ENCODE measurements at places on chromosomes 6 and 20.
A peak's percentile ranks its signal among the peaks of the same experiment; 100 is the strongest.

DNA sequence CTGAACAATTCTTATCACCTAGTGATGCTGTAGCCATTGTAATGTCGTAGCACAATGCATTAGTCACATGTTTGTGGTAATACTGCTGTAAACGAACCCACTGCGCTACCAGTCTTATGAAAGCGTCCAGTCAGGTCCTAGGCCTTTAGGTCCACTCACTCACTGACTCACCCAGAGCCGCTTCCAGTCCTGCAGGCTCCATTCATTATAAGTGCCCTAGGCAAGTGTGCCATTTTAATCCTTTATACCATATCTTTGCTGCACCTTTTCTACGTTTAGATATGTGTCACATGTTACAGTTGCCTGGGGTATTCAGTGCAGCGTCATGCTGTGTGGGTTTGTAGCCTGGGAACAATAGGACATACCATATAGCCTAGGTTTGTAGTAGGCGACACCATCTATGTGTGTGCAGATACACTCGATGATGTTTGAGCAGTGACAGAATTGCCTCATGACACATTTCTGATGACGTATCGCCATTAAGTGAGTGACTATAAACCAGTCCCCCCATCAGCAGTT, 15.4 kb downstream of the IGF2R start:
- DNase-seq: no peak

GRCh38 chr6:15842727-15843117, 179.9 kb upstream of the DTNBP1 start:
- no peak for DNase-seq

DNA sequence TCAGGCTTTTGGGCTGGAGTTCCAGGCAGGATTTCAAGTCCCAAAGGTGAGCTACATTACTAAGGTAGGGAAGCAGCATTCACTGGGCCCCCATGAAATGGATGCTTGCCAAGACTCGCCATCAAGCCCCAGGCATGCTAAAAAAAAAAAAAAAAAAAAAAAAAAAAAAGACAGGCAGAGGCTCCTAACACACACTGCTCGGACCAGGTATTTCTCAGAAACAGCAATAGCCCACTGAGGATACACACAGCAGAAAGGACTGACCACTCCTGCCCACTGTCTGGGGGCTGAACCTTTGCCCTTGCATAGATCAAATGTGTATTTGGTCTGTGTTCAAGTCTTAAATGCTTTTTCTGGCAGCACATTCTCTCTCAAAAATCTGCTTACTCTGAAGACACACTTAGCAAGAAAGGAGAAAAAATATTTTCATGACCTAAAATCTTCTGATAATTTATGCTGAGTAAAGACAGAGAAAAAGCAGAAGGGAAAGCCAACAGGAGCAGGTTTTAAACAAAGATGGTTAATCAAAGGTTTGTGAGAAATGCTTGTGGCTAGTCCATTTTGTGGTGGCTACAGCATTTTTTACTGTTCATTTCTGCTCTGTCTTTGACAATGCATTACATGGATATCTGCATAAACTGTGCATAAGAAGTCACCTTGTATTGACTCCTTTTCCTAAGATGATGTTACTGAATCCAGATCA, 37.9 kb upstream of the BEND6 start:
- no peak for DNase-seq

- no peak for DNase-seq
Observed at GRCh38 chr6:100775667-100776066, 105.5 kb downstream of the ASCC3 start.

GRCh38 chr6:11586536-11586935, 49.0 kb downstream of the TMEM170B start:
- DNase-seq: no peak

GRCh38 chr6:156164701-156165452, 612.3 kb upstream of the ARID1B start:
- no peak for DNase-seq

DNA sequence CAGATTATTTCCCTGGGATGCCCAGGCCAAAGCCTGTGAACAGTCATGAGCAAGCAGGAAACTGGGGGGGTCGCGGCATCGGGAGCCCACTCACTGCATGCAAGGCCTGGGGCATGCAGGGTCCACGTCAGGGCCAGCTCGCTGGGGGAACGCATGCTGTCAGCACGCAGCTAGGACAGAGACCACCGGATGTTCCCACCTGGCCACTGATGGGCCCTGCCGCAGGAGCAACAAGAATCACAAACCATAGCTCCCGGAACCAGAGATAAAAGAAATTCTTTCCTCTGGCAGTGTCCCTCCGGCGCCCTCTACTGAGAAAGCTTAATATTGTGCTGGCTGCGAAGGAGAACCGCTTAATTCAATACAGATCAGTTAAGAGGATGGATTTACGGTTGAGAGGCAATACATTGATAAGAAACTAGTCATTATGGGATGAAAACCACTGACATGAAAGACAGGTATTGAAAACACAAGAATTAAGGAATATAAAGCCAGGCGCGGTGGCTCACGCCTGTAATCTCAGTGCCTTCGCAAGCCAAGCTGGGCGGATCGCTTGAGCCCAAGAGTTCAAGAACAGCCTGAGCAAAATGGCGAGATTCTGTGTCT, 32.6 kb downstream of the C6orf15 start:
- peak; percentile 36 for DNase-seq

- no peak for DNase-seq
Observed at GRCh38 chr6:153003366-153003690, 819 bp upstream of the MTRF1L start.

DNA sequence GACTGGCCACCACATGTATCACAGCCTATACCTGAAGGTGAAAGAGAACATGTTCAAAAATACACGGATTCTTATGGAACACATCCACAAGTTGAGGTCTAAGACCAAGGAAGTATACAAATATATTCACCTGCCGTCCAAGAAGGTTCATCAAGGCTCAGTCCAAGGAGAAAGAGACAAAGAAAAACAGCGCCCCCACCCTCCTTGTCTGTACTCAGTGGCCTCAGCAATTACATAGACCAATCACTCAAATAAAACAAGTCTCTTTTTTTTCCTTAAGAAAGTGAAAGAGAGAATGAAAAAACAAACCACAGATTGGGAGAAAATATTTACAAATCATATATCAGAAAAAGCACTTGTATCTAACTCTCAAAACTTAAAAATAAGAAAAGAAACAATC, 19.5 kb downstream of the CPXM1 start:
- no peak for DNase-seq

GRCh38 chr6:155595284-155595683, 139.6 kb upstream of the NOX3 start:
- DNase-seq: no peak

- DNase-seq: no peak
Observed at GRCh38 chr6:91483415-91484105, 896.7 kb upstream of the MAP3K7 start.

GRCh38 chr6:3902871-3903648, 53.9 kb downstream of the FAM50B start:
- no peak for DNase-seq

GRCh38 chr6:113047932-113048331, 700.8 kb downstream of the RFPL4B start:
- DNase-seq: no peak

DNA sequence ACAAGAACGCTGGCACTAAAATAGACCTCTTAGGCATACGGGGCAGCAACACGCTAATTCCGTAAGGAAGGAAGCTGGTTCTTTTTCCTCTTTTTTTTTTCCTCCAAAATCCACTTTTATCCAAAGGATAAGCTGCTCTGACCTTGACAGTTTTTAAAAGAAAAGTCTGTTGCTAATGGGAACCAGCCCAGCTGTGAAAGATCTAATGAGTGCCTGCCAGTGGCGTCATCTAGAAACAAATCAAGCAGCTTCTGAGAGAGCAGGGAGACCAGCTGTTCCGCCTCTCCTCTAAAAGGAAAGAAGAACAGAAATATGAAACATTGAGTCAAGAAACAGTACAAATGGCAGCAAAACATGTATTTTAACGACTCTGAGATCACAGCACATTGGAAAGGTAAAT, 78.6 kb downstream of the FAXC start:
- no peak for DNase-seq

- DNase-seq: no peak
Observed at GRCh38 chr6:28771401-28772267, 152.2 kb downstream of the TRIM27 start.

- DNase-seq: no peak
Observed at GRCh38 chr6:169499848-169500247, 202.0 kb downstream of the WDR27 start.

DNA sequence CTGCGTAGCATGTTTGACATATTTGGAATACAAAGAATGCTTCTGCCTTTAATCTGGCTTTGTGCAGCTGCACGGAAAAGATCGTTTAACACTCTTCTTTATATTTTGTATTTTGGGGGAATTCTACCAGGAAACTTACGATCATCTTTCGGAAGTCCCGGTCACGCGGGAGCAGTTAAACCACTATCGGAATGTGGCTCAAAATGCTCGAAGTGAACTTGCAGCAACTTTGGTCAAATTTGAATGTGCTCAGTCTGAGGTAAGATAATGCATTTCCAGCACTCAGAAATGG, 42.3 kb downstream of the CCDC170 start:
- DNase-seq: no peak

- DNase-seq: no peak
Observed at GRCh38 chr20:4677846-4678245, 43.9 kb upstream of the PRND start.

GRCh38 chr6:116012471-116012949, 48.2 kb downstream of the FRK start:
- no peak for DNase-seq

GRCh38 chr20:22525821-22526220, 58.6 kb downstream of the FOXA2 start:
- no peak for DNase-seq

Data from stimulated activated CD4-positive, alpha-beta T cell treated with anti-CD3 and anti-CD28 coated beads, Interleukin-15, amount 100 ng/mL, for 1 hour (primary cell).